Kidney (tissue), 22 donors: ENCODE measurements at places on chromosomes 6 and 20. TPM values are rescaled to one million over a fixed set of nuclear protein-coding genes. Genes with fewer than 3 reads are reported as not detected.

- no peak for DNase-seq
- H3K4me3 ChIP-seq: no peak overlapping the region
- no peaks in the 10 kb centered on the region for H3K27me3 ChIP-seq
- no peaks in the 10 kb centered on the region for H3K36me3 ChIP-seq
These were observed 323.1 kb upstream of the AGPAT4 start for GRCh38 chr6:161596807-161597520.

- DNase-seq: peak; percentile 54
- no peak overlapping the region for H3K27ac ChIP-seq
- no peaks in the 10 kb centered on the region for H3K4me1 ChIP-seq
- no peaks in the 10 kb centered on the region for H3K36me3 ChIP-seq
- no peaks in the 10 kb centered on the region for H3K27me3 ChIP-seq
- H3K4me3 ChIP-seq: no peak overlapping the region
These were observed 31.7 kb upstream of the UBR2 start for GRCh38 chr6:42532038-42532669.

DNA sequence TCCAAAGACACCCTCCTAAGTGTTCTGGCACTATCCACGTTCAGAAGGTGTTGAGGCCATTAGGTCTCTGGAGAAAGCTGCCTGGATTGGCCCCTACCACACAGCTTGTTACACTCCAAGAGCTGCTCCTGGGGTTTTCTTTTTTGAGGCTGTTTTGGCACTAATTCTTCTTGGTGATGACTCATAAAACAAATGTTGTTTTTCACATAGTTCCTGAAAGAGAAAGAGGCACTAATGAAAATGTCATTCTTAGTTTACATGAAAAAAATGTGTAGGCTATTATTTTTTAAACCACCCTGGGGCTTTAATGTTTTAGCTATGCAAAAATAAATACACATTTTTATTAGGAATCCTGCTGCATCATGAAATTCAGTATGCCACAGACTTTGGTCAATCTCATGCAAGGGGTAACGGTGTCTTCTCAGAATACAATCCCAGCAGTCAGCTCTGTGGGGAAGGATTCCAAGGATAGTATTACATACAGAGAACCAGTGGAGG is 38.1 kb downstream of the TBPL1 start:
- H3K27ac ChIP-seq: no peak overlapping the region
- H3K4me3 ChIP-seq: no peak overlapping the region
- H3K27me3 ChIP-seq: no peaks in the 10 kb centered on the region
- no peaks in the 10 kb centered on the region for H3K36me3 ChIP-seq

GRCh38 chr6:22926790-22927354 is 357.5 kb downstream of the HDGFL1 start:
- H3K27ac ChIP-seq: no peak overlapping the region
- DNase-seq: no peak
- H3K4me1 ChIP-seq: no peaks in the 10 kb centered on the region
- no peaks in the 10 kb centered on the region for H3K27me3 ChIP-seq
- H3K36me3 ChIP-seq: no peaks in the 10 kb centered on the region
- H3K4me3 ChIP-seq: no peak overlapping the region

DNA sequence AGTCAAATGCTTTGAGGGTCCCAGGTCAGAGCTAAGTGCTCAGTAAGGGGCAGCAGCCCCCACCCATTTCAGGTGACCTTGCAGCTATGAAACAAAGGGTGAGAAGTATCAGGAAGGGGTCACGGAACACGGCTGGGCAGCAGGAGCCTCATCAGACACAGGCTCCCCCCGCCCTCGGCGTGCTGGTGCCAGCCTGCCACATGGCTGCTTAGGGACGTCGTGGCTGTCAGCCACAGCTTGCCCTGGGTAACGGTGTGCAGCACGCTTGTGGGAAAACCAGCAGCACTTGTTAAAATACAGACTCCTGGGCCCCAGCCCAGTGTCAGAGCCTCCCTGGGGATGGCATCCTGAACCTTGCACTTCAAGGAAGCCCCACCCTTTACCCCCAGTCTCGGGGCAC is 39.3 kb downstream of the SSR1 start:
- no peaks in the 10 kb centered on the region for H3K36me3 ChIP-seq
- H3K4me1 ChIP-seq: no peaks in the 10 kb centered on the region
- no peak overlapping the region for H3K4me3 ChIP-seq
- H3K27ac ChIP-seq: no peak overlapping the region
- H3K27me3 ChIP-seq: no peaks in the 10 kb centered on the region

- no peaks in the 10 kb centered on the region for H3K36me3 ChIP-seq
- H3K4me1 ChIP-seq: no peaks in the 10 kb centered on the region
- no peak overlapping the region for H3K27ac ChIP-seq
- H3K4me3 ChIP-seq: no peak overlapping the region
- no peak for DNase-seq
- H3K27me3 ChIP-seq: no peaks in the 10 kb centered on the region
These were observed 179.4 kb upstream of the KCNG1 start for GRCh38 chr20:51202304-51202703.

GRCh38 chr20:14720251-14720650 is 382.8 kb upstream of the FLRT3 start:
- no peaks in the 10 kb centered on the region for H3K27me3 ChIP-seq
- no peaks in the 10 kb centered on the region for H3K36me3 ChIP-seq
- peaks cover 17% of the 10 kb centered on the region for H3K4me1 ChIP-seq
- DNase-seq: peak; percentile 14

DNA sequence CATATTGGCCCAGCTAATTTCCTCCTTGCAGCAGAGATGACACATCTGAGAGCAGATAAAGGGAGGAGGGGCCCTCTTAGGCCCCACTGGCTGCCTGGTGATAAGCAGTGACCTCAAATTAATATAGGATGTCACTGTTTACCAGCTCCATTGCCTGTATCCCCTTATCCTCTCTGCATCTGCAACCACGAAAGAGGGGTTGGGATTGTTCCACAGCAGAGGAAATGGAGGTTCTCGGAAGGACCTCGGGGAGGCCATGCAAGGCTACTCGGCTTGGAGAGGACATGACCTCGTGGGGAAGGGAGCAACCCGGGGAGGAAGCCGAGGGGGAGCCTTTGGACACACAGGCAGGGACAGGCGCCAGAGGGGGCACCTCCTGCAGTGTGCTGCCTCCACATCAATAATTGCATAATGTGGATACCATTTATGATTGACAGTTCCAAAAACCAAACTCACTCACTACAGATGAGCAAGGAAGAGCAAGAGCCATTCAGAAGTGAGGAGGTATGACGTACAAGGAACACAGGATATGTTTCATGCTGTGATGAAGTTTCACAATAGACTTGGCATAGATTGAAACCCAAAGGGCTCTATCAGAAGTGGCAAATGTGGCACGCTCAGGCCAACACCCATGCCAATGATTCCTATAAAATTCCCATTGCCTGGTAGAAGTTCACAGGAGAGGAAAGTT is 177.2 kb upstream of the RNF24 start:
- no peak for DNase-seq
- no peak overlapping the region for H3K27ac ChIP-seq
- no peaks in the 10 kb centered on the region for H3K27me3 ChIP-seq
- no peaks in the 10 kb centered on the region for H3K36me3 ChIP-seq

DNA sequence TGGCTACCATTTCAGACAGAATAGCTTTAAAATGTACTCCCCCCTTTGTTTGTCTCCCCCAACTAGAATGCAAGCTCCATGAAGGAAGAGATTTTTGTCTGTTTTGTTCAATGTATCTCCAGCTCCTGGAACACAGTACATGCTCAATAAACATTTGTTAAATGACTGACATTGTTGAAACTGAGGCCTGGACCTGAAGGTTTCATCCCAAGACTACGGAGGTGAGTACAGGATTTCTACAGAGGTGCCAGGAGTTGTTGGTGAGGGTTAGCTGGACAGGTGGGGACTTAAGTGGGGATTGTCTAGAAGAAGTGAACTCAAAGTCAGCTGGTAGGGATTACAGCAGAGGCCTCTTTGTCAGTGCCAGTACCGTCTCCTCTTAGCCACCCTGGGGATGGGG is 19.4 kb downstream of the VEGFA start:
- no peak overlapping the region for H3K27ac ChIP-seq
- no peaks in the 10 kb centered on the region for H3K27me3 ChIP-seq
- H3K4me3 ChIP-seq: no peak overlapping the region

The SLX4IP gene
- 7.6 TPM for total RNA-seq

The OSER1 gene
- 33.5 TPM for total RNA-seq

The TNNC2 gene
- not detected for total RNA-seq

The IPCEF1 gene
- total RNA-seq: 25.9 TPM

The LST1 gene
- total RNA-seq: 31.5 TPM

The SOBP gene
- 9.5 TPM for total RNA-seq

The WFDC5 gene
- total RNA-seq: 1.0 TPM

The POM121L2 gene
- not detected for total RNA-seq
